Ascending aorta (tissue), 2 donors: ENCODE measurements at places on chromosomes 13 and 19.

DNA sequence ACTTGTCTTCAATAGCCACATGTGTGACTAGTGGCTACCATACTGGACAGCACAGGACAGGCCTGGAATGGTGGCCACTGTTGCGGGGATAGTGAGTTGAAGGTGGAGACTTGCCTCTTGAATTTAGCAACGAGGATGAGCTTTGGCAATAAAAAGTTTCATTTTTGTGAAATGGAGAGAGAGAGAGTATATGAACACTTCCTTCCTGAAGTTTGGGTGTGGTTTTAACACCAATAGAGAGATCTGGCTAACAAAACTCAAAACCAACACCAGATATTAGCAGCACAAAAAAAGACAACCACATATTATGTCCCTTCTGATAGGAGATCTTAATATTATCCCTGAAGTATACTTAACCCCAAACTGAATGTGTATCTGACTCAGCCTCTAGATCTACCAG, 6.3 kb upstream of the LRFN3 start:
- DNase-seq: no peak

- DNase-seq: no peak
Measured at GRCh38 chr19:40744554-40745401, 5.5 kb downstream of the ACTMAP start.

DNA sequence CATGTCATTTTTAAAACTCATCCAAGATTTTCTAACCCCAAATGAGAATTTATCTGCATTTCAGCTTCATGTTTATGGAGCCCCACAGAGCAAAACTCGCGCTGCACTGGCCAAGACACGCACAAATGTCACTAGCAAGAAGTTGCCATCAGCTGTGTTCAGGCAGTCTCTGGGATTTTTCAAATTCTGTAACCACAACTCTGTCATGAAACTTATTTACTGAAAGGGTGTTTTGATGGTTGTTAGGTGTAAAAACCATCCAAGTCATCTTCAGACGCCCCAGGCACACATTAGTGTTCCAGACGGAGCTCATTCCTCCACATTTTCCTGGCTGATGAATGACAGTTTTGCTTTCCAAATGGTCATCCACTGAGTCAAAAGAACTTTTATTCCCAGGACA, 63.4 kb downstream of the SLC7A1 start:
- no peak for DNase-seq

DNA sequence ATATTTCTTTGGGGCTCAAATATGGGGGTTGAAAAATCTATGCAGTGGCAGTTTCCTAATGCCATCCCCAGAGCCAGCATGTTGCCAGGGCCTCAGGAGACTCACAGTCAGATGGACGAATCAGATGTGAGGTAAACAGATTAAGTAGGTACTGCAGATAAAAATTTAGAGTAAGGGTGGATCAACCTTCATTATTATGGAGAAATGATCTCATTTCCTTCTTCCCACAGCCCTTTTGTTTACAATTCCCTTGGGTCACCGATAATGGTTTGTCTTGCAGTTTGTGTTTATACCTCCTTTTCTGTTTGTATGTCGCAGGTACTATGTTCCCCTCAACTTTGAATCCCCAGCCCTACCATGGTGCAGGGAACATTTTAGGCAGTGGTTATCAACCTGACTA, 20.0 kb downstream of the DIAPH3 start:
- DNase-seq: no peak

DNA sequence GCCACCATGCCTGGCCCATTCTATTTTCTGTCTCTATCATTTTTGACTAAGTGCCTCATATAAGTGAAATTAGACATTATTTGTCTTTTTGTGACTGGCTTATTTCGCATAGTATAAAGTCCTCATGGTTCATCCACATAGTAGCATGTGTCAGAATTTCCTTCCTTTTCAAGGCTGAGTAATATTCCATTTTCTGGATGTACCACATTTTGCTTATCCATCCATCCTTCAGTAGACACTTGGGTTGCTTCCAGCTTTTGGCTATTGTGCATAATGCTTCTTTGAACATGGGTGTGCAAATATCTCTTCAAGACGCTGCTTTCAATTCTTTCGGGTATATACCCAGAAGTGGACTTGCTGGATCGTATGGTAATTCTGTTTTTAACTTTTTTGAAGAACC, 51.5 kb upstream of the USE1 start:
- no peak for DNase-seq

GRCh38 chr19:4081441-4082129, 14.9 kb upstream of the ZBTB7A start:
- DNase-seq: no peak

GRCh38 chr19:4675346-4675745, 5.2 kb upstream of the MYDGF start:
- DNase-seq: no peak

DNA sequence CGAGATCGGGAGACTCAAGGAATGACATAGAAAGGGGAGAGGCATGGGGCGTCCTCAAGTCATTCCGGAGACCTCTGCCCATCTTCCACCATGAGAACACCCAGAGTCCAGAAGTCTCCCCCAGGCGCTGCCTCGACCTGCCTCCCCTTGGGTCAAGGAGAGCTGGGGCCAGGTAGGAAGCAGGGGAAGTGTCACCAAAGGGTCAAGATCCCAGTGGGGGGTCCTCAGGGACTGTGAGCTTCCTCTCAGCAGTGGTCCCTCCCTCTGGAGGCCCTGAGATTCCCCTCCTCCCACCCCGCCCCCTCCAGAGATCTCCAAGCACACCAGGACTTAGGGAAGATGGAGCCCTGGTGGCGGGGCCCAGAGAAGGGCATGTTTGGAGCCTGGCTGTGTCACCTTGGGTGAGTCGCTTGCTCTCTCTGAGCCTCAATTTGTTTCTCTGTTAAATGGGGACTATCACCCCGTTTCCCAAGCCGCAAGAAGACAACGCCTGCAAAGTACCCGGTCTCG, 919 bp downstream of the DACT3 start:
- peak; percentile 85 for DNase-seq

DNA sequence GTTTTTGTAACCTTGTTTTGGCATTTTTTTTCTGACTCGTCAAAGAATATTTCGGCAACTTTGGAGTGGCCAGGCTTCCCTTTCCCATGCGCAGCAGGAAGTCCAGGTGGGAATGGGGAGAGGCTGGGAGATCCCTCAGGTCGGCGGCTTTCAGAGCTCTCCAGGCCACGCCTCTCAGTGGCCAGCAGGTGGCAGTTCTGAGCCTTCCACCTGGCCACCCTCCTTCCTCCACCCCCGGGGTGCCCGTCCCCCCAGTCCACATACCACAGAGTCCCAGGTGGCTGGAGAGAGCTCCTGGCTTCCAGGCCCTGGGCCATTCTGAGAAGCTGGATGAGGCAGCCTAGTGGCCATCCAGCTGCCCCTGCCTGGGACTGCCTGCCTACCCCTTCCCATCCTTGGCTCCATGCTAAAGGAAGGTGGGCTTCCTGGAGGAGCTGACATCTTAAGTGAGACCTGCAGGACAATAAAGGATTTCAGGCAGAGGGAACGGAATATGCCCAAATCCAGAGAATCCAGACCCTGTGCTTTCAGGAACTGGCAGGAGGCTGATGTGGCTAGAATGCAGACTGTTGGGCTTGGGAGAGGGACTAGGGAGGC, 46.3 kb downstream of the CCNE1 start:
- DNase-seq: no peak

DNA sequence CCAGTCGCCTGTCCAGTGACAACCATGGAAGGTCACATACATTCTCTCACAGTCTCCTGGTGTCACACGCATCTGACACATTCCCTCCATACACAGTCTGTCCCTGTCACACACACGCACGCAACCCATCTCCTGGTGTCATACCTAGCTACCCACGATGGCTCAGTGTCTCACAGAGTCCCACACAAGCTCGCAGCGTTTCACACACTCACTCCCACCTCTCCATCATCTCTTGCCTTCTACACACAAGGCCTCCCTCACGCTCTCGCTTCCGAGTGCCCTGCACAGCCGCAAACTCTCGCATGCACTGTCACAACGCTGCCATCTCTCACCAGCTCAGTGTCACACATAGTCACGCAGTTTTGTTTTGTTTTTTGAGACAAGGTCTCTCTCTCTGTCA, 1.2 kb upstream of the GNG8 start:
- no peak for DNase-seq

GRCh38 chr13:113881614-113882266, 17.9 kb upstream of the GAS6 start:
- DNase-seq: no peak

- no peak for DNase-seq
Measured at GRCh38 chr13:93589788-93590187, 363.2 kb downstream of the GPC6 start.

DNA sequence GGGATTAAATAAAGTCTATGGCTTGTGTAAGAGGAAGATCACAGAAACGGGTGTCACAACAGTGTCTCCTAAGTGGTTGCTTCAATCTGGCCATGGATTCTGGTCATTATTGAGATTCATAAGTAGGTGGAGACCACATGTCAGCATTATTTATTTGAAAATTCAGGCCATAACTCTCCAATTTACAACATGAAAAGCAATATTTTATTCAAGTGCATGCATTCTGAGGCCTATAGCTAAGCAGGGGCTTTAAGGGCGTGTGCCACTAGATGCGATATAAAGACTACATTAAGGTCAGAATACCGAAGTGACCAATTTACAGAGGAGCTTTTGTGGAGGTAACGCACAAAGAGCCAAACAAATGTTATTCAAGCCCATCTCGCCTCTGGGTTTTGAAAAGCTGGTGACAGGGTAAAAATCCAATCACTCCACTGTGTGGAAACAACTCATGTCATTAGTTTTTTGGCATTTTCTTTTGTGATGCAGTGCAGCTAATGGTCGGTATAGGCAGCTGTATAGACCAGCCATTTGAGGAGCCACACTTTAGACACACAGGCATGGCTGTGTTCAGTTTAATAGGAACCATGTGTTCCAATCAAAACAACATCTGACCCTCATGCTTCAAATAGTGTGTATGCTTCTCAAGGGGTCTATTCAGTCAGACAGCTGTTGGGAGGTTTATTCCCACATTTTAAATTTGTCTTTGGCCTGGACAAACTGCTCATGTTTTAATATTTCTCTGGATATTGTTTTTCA, 123.7 kb downstream of the KL start:
- no peak for DNase-seq

- peak; percentile 87 for DNase-seq
Measured at GRCh38 chr19:18594096-18594823, 5.7 kb downstream of the REX1BD start.
